Activated CD4-positive, alpha-beta memory T cell treated with anti-CD3 and anti-CD28 coated beads, Interleukin-2, amount 10 ng/mL, durations not matched to agents 7 days and 5 days (primary cell): ENCODE measurements at places on chromosomes 3 and 15. TPM values are rescaled to one million over a fixed set of nuclear protein-coding genes. Genes with fewer than 3 reads are reported as not detected.

DNA sequence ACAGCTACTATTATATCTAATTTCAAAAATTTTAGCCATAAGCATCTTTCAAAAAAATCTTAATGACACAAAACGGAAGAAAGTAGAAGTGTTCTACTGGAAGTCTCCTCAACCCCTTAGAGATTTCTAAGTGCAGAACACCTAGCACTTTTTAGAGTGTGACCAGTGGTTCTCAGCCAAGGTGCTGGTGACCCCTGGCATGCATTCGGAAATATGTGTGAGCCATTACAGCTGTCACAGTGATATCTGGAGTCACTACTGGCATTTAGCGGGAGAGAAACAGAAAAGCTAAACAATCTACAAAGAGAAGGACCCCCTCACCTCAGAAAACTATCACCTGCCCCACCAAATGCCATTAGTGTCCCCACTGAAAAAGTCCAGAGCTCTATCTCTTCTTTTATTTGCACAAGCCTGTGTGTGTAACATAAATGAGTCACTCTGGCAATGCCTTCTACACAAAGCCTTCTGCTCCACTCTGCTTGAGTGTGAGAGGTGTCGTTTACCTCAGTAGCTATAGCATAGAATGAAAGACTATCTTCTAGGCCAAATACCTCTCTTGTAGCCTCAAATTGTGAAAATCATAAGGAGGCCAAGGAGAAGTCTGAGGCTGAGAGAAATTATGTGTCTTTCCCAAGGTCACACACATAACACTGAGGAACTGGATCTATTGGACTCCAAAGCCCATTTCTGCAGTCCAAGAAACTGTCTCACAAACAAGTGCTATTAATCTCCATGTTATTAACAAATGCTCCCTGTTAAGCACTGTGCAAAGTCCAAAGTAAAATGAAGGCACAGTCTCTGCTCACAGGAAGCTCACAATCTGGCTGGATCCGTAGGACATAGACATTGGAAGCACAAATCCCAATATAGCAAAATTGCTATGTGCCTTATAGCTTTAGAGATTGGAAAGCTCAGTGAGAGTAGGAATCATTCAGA is 28.5 kb upstream of the KCNMB2 start:
- H3K36me3 ChIP-seq, result no peaks in the 10 kb centered on the region
- no peaks in the 10 kb centered on the region for H3K4me1 ChIP-seq
- no peak for DNase-seq
- no peaks in the 10 kb centered on the region for H3K27me3 ChIP-seq
- no peak overlapping the region for H3K4me3 ChIP-seq

GRCh38 chr3:179324270-179324754 is 1.5 kb downstream of the ZNF639 start:
- peaks cover 3% of the 10 kb centered on the region for H3K27me3 ChIP-seq
- peaks cover 25% of the 10 kb centered on the region for H3K4me1 ChIP-seq
- peaks cover 16% of the 10 kb centered on the region for H3K36me3 ChIP-seq
- DNase-seq, result no peak
- peak overlapping the region; percentile 84 for H3K27ac ChIP-seq
- peak overlapping the region; percentile 84 for H3K4me3 ChIP-seq

DNA sequence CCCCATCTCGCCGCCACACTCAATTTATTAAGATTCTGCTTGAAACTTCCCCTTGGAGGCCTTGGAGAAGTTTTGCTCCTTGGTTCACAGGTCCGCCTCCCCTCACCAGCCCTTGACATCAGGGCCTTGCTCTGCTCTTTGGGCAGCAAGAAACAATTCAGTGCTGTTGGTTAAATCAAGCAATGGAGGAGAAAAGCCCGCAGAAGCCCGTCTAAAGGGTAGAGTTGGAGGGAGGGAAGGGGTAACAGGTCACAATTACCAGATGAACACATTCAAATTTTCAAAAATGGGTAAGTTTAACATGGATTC is 429 bp downstream of the PARP9 start:
- H3K27ac ChIP-seq, result peak overlapping the region; percentile 98
- peak; percentile 30 for DNase-seq
- peaks cover 73% of the 10 kb centered on the region for H3K4me1 ChIP-seq
- H3K4me3 ChIP-seq, result peak overlapping the region; percentile 98
- no peaks in the 10 kb centered on the region for H3K27me3 ChIP-seq

DNA sequence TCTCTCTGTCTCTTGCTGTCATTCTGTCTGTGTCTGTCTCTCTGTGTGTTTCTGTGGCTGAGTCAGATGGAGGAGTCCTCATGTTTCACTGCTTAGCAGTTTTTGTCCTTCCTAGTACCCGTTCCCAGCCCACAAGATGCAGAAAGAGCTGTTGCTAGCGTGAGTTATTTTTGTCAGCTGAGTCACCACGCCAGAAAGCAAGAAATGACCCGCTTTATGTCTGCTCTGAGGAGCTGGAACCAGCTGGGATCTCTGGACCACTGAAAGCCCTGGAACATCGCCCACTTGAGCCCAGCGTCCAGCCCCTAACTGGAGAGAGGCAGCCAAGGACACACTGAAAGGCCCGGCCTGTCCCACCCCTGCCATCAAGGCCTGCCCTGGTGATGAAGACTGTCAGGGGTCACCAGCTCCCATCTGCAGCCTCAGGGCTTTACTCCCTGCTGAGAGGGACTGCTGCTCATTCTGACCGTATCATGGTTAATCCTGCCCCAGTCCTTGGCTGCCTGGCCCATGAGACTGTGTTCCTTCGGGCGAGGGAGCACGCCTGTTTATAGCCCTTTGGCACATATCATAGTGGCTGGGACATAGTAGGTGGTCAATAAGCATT is 101.7 kb upstream of the TPM1 start:
- H3K36me3 ChIP-seq, result no peaks in the 10 kb centered on the region
- no peak overlapping the region for H3K4me3 ChIP-seq
- peaks cover 1% of the 10 kb centered on the region for H3K4me1 ChIP-seq
- H3K27me3 ChIP-seq, result peaks cover 13% of the 10 kb centered on the region

GRCh38 chr3:46127503-46127902 is 80.6 kb downstream of the CCR1 start:
- no peak overlapping the region for H3K27ac ChIP-seq
- no peak overlapping the region for H3K4me3 ChIP-seq
- peaks cover 34% of the 10 kb centered on the region for H3K4me1 ChIP-seq
- H3K36me3 ChIP-seq, result peaks cover 19% of the 10 kb centered on the region

DNA sequence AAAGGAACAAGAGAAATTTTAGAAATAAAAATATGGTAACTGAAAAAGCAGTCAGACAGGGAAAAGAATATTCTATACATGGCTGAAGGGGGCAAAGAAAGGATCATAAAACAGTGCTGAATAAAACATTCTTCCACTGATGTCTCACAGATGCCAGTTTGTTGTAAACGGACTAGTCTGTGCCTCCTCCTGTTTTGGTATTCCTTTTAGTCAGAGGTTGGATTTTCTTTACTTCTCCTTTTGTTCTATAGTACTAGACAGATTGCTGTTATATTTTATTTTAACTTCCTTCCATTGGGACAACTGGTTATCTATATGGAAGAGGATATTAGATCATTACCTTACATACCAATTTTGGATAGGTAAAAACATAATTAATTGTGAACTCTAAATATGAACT is 16.0 kb upstream of the GNB5 start:
- H3K36me3 ChIP-seq, result no peaks in the 10 kb centered on the region
- DNase-seq, result no peak
- no peak overlapping the region for H3K4me3 ChIP-seq
- no peaks in the 10 kb centered on the region for H3K27me3 ChIP-seq

DNA sequence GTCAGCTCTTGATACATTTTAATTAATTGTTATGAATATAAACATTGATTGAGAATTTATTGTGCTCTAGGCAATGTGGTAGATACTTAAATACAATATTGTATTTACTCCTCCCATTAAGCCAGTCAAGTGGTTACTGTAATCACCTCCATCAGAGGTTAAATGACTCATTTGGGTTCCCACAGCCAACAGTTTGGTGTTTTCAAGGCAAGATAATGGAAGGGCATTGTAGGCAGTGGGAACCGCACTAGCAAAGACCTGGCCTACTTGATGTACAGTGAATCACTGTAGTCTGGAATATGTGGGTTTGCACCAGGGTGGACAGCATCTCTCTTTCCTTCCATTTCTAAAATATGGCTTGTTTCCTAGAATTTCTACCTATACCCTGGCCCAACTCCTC is 127.4 kb downstream of the EDEM1 start:
- no peaks in the 10 kb centered on the region for H3K4me1 ChIP-seq
- DNase-seq, result no peak
- no peak overlapping the region for H3K27ac ChIP-seq
- no peaks in the 10 kb centered on the region for H3K27me3 ChIP-seq
- H3K36me3 ChIP-seq, result no peaks in the 10 kb centered on the region

Gene SOX14
- total RNA-seq, result not detected
